Omental fat pad (tissue), 4 donors: ENCODE measurements at places on chromosomes 1 and 21. TPM values are rescaled to one million over a fixed set of nuclear protein-coding genes. Genes with fewer than 3 reads are reported as not detected.

Gene TIE1
- 156 TPM for total RNA-seq

Gene TSPAN2
- 2.8 TPM for total RNA-seq

Gene ZNF697
- 6.5 TPM for total RNA-seq

Gene TTC34
- total RNA-seq: 0.95 TPM

Gene FCRL6
- 1.0 TPM for total RNA-seq

Gene HES5
- not detected for total RNA-seq

Gene SH3BP5L
- total RNA-seq: 14.1 TPM

Gene GPR161
- 4.0 TPM for total RNA-seq

Gene DNAJC11
- 31.1 TPM for total RNA-seq

Gene MAP10
- total RNA-seq: 0.84 TPM

Gene LRRC7
- not detected for total RNA-seq

Gene PCBP3
- total RNA-seq: 26.8 TPM

Gene FCRLB
- 1.0 TPM for total RNA-seq

Gene TFAP2E
- total RNA-seq: 0.63 TPM

- DNase-seq: no peak
Measured at GRCh38 chr1:98393719-98394118, 267.8 kb upstream of the SNX7 start.

GRCh38 chr21:17925899-17926298, 106.7 kb upstream of the C21orf91 start:
- no peak for DNase-seq

GRCh38 chr1:92623187-92623778, 136.6 kb upstream of the GFI1 start:
- no peak for DNase-seq

GRCh38 chr1:4132352-4133296, 232.6 kb upstream of the C1orf174 start:
- no peak for DNase-seq

DNA sequence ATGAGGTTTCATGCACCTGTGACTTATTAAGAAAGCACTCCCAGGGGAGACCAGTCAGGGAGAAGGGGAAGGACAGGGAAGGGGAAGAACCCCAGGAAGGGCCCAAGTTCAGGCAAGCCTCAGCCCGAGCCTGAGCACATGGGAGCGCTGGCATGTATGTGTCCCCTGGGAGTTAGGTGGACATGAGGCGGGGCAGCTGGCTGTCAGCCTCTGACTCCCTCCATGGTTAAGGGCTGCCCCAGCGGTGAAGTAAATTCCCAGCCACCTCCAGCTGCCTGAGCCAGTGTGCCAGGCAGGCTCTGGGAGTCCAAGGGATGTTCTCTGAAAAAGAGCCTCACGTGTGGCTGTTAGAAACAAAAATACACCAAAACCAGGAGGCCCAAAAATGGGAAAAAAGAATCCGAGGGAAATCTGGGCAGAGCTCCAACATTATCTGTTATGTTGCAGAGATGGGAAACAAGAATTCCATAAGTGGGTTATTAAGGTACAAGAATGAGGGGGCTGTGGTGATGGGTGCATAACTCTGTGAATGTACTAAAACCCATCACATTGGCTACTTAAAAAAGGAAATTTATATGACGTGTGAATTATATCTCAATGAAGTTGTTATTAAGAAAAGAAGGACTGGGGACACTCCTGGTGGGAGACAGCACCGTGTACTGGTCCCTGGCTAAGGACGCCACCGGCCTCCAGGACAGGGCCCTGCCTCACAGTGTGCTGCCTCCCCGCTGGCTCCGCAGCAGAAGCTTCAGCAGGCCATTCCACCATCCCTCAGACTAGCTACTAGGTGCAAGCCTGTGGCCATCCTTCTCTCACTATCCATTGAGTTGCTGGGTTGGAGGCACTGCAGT, 18.7 kb downstream of the DMRTB1 start:
- no peak for DNase-seq

GRCh38 chr1:37274938-37275631, 199.3 kb upstream of the ZC3H12A start:
- DNase-seq: no peak

DNA sequence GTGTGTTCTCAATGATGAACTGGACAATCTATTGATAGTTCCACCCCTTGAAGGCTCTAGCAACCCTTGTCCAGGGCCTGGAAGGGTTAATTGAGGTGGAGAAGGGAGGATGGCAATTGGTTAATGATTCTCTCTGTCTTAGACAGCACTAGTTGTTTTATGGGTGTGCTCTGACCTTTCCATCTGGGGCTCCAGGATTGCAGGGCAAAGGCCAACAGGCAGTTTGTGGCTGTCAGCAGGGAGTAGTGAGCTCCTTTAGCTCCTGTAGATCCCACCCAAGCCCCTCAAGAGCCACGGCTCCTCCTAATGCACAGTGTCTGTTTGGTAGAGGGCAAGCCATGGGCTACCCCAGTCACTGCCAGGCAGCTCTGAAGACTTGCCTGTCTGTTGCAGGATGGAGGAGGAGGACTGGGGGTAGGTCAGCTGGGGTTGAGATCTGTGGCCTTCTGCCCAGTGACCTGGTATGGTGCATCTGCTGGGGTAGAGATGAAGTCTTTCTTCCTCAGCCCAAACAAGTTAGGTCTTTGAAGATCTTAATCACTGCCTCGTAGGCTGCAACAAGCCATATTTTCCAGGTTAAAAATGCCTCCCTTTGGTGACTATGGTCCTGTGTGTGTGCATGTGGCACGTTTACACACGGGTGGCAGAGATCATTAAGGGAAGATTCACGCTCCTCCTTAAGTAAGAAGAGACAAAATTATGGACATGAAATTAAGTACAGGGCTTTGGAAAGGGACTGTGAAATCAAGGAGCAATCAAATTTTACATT, 7.7 kb downstream of the MROH7 start:
- DNase-seq: no peak

DNA sequence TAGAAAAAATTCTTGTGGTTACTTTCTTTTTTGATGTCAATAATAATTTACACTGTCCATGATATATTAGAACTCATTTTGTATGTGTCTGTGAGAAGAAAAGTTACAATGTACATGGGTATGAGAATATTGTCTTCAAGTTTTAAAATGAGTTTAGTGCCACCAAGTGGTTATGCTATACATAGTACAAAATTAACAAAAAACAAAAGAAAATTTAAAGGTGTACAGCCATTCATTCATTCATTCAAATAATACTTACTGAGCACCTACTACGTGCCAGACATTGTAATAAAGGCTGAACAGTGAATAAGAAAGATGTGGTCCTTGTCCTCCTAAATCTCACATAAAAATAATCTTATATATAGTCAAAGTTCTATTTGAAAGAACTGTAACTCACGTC, 27.7 kb downstream of the UCHL5 start:
- DNase-seq: no peak

- no peak for DNase-seq
Measured at GRCh38 chr1:23462766-23463165, 21.2 kb downstream of the ASAP3 start.

DNA sequence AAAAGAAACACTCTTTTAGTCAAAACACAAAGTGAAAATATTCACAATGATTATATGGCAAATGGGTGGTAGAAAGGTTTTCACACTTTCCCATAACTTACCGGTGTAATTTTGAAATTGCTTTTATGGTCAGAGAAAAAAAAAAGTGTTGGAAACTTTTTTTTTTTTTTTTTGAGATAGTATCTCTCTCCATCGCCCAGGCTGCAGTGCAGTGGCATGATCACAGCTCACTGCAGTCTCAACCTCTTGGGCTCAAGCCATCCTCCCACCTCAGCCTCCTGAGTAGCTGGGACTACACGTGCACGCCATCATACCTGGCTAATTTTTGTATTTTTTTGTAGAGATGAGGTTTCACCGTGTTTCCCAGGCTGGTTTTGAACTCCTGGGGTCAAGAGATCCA, 3.3 kb downstream of the IFNGR2 start:
- no peak for DNase-seq

- no peak for DNase-seq
Measured at GRCh38 chr1:68814067-68814466, 317.2 kb upstream of the DEPDC1 start.

GRCh38 chr1:5990913-5991312, 1.3 kb downstream of the NPHP4 start:
- DNase-seq: no peak

DNA sequence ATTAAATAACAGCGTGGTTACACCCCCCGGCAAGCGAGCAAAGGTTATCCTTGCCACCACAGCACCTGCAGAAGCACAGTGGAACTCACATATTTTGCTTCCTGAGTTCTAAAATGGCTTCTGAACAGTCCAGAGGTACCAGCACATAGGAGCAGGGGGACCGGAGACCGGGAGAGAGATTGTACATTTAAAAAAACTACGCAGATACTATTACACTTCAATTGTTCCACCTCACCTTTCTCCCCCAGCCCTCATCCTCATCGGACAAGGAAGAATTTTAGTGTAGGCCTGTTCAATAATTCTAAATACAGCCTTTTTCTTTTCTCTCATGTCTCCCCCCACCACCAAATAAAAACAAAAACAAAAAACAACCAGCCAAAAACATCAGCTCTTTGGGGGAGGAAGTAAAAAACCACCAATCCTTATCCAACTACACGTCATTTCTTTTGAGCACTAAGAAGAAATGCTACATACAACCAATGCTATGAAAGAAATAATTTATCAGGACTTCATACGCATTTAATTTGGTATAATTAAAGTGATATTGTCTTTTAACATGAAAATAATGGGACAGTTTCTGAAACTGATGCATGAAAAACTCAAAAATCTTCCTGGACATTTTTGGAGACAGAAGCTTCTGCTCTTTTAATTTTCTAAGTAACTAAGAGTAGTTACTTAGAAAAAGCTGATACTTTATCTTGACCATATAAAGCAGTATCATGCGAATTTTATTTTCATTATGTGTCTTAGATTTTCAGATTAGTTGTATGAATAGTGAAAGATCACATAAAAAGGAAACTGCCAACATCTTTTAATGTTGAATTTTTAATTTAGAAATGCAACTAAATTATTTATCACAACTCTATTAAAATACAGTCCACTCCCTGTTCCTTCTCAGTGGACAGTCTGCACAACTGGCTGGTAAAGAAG, 9.1 kb downstream of the CDKN2C start:
- no peak for DNase-seq

- DNase-seq: no peak
Measured at GRCh38 chr21:44350773-44351481, 2.5 kb upstream of the TRPM2 start.
